CD4-positive, alpha-beta T cell treated with Interleukin-17A for 1 hour (primary cell): ENCODE measurements at places on chromosomes 1 and 21.

DNA sequence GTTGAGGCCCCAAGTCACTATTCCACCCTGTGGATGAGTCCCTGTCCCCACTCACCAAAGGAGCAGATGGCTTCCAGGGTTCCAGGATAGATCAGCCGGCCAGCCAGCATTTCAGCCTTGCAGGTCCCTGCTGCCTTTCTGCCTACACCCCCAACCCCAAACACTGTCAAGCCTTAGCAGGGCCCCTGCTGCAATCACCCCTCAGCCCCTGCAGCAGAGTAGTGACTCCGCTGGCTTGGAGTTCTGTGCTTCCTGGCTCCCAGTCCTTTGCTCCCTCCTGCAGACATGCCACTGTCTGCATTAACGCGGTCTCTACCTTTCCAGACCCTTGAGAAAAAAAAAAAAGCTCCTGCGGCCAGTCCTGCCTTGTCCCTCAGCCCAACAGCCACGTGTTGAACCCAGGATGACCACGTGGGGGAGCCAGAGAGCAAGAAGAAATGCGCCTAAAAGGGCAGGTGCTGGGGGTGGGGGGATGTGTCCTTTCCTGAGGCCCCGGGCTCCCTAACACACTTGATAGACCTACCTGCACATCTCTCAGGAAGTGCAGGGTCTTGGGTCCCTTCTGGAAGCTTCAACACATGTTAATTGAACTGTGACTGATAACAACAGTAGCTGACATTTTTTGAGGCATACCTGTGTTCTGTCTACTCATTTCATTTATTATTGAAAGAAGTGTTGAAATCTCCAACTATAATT, 37.4 kb downstream of the RASSF5 start:
- peak; percentile 85 for DNase-seq

GRCh38 chr21:29418813-29419212, 120.1 kb downstream of the BACH1 start:
- no peak for DNase-seq

DNA sequence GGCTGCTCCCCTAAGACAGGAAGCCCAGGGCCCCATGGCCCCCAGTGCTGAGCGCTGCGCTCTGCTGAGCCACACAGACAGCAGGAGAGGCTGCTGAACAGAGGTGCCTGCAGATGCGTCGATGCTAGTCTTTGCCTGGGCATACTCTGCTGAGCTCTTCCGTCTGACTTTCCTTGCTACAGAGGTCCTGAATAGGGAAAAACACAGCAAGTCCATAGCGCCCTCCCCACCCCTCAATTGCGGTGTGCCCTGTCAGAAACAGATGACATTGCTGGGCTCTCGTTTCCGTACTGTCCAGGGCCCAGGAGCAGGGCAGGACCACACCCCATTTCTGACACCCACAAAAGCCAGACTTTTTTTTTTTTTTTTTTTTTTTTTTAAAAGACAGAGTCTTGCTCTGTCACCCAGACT, 252.5 kb downstream of the SDCCAG8 start:
- DNase-seq, result peak; percentile 46

GRCh38 chr1:207891148-207891547, 19.8 kb downstream of the CD34 start:
- no peak for DNase-seq

- no peak for DNase-seq
Observed at GRCh38 chr1:38525343-38526043, 334.1 kb downstream of the RRAGC start.

DNA sequence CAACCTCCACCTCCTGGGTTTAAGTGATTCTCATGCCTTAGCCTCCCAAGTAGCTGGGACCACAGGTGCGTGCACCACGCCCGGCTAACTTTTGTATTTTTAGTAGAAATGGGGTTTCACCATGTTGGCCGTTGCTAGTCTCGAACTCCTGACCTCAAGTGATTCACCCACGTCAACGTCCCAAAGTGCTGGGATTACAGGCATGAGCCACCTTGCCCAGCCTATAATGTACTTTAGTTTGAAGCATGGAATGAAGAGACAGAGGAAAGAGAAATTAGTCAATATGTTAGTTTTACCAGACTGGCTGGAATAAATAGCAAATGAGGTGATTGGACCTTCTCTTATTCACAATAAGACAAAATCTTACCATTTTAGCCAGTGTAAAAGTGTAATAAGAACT, 89.0 kb downstream of the GTF2B start:
- no peak for DNase-seq

- no peak for DNase-seq
Observed at GRCh38 chr1:169109561-169110134, 3.2 kb downstream of the ATP1B1 start.

- DNase-seq, result no peak
Observed at GRCh38 chr1:53392460-53392859, 64.6 kb upstream of the LRP8 start.

DNA sequence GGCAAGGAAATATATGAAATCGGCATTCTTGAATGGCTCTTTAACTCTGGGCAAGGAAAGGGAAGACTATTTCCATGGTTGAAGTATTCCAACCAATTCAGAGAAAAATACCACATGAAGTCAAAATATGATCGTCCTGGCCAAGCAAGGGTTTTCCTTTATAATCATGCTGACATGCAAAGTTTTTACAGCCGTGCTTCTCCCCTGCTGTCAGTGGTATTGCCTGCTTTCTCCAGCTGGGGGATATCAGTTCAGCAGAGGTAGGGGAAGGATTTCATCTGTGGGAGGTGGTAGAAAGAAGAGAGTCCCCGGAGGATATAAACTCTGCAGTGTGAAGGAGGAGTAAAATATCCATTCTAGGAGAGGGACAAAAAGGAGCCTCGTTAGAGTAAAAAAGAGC, 322.8 kb downstream of the PAPPA2 start:
- DNase-seq, result no peak

GRCh38 chr1:70498666-70499065, 87.6 kb downstream of the CTH start:
- no peak for DNase-seq

- DNase-seq, result no peak
Observed at GRCh38 chr1:116931016-116931918, 21.6 kb downstream of the PTGFRN start.
